ENCODE measurements at places on chromosomes 3 and 15.

GRCh38 chr15:63509955-63510940 lies 5.9 kb downstream of the USP3 start:
- no peak for DNase-seq

DNA sequence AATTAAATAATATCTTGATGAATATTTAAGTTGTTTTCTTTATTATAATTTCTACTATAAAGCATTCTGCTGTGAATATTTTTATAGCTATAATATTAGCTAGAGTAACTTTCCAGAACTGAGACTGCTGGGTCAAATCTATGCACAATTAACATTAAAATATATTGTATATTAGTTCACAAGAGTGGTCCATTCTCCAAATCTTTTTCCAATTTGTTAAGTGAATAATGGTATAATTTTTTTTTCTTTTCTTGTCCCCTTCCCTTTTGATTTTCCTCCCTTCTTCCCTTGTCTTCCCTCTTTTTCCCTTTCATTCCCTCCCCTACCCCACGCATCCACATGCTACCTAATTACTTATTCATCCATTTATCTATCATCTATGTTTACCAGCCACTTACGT lies 977.5 kb downstream of the TUSC7 start:
- DNase-seq: no peak

- DNase-seq: no peak
Observed at GRCh38 chr15:85444122-85444745, 63.8 kb downstream of the AKAP13 start.

DNA sequence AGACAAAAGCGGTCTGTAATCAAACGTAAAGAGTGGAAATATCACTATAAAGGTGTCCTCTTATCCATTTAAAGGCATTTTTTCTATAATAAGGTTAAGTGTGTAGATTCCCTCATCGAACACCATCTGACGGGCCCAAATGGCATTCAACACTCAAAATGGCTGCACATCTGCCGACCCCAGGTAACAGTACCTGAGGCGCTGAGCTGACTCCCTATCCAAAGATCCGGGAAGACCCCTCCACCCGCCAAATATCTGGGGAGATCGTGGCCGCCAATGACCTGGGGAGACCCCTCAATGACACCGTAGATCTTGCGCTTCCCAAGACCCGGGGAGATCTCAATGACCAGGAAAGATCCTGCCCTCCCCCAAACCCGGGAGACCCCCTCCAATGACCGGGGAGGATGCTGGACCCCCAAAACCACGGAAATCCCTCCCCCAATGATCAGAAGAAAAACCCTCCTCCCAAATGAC lies 476 bp downstream of the IP6K2 start:
- no peak for DNase-seq

- no peak for DNase-seq
Observed at GRCh38 chr3:29067007-29067406, 213.9 kb upstream of the RBMS3 start.

DNA sequence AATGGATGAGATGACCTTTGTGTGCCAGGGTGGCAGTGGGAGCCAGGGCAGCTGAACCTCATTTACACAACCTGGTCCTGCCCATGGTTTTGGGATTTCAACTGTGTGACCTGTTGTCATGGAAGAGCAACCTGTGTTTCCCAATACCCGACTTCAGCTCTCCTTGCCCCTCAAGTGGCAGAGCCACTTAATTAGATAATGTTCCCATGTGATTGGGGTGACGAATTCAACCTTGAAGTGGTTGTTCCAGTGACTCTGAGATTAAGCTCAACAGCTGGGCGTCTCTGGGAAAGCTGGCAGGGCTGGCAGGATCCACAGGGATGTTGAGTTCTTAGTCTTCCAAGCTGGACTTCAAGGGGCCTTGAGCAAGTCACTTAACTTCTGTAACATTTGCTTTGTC lies 71.0 kb downstream of the THSD4 start:
- DNase-seq: no peak

DNA sequence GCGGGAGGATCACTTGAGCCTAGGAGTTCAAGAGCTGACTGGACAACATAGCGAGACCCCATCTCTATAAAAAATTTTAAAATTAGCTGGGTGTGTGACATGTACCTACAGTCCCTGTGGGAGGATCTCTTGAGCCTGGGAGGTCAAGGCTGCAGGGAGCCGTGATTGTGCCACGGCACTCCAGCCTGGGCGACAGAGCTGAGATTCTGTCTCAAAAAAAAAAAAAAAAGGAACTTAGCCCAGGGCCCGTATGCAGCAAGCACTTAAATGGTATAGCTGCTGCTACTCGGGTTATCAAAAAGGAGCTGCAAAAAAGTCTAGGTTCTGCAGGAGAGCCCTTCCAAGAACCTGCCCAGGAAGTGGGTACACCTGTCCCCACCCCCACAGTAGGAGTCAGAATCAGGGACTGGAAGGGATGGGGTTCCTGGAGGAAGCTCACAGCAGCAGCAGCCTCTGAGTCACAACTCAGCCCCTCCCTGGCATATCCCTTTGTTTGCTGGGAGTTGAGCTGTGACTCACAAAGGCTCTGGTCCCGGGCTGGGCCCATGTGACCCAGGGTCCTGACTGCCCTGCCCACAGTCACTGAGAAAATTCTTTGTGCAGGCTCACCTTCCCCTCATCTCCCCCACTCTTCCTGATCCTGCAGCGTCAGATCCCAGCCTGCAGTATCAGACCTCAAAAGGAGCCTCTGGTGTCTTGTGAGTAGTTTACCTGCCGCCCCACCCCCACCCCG lies at the start of gene SPATA12:
TSS of gene SPATA12 (plus strand) at position 576 of the 733 bp plus-strand sequence. CDS start 13,031 bp downstream, outside the sequence.
- no peak for DNase-seq

DNA sequence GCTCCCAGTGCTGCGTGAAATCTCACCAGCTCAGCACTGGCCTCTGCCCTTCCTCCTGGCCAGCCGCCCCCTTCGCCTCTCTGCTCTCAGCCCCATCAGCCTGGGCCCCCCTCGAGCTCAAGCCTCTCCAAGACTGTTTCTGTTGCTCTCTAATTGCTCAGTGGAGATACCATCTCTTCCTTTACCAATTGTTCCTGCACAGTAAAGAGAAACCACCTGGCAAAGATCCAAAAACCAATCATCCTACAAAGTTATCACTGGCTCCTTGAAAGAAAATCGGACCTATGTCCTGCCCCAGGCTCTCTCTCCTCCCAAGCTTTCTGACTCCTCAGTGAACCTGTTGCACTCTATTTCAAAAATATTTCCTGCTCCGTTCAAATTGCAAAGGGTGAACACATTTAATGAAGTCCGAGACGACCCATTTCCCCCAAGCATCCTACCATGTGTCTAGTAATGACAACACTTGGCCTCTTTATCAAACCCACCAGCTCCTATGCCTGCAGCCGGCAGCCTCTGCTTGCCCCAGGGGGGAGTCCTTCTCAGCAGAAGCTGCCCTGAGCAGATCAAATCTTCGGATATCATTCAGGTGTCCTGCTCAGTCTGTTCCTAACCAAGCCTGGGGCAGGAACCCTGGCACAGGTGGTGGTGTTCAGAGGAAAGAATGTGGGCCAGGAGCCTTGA lies 53.7 kb upstream of the FAM174B start:
- no peak for DNase-seq

Data from T-helper 1 cell (primary cell).